ENCODE measurements at places on chromosomes 11 and 22.

- DNase-seq = no peak
Observed at GRCh38 chr11:31720225-31720624, 90.9 kb downstream of the PAX6 start.

DNA sequence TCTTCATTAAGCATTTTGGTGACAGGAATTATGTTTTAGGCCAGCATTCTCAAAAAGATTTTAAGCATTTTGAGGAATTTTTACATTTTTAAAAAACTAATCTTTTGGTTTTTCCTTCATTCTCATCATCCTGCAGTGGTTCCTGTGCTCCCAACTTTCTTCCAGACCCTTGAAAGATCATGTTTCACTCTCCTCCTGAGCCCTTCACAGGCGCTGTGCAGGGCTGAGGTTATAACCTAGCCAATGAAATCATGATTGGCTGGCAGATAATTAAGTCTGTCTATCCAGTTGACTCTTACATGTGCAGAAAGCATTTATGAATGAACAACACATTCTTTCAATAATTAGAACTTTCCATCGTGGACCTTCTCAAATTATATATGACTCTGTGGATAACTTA lies 226.3 kb downstream of the DDX10 start:
- DNase-seq = no peak

- no peak for DNase-seq
Observed at GRCh38 chr22:37174964-37175363, 13.1 kb downstream of the C1QTNF6 start.

DNA sequence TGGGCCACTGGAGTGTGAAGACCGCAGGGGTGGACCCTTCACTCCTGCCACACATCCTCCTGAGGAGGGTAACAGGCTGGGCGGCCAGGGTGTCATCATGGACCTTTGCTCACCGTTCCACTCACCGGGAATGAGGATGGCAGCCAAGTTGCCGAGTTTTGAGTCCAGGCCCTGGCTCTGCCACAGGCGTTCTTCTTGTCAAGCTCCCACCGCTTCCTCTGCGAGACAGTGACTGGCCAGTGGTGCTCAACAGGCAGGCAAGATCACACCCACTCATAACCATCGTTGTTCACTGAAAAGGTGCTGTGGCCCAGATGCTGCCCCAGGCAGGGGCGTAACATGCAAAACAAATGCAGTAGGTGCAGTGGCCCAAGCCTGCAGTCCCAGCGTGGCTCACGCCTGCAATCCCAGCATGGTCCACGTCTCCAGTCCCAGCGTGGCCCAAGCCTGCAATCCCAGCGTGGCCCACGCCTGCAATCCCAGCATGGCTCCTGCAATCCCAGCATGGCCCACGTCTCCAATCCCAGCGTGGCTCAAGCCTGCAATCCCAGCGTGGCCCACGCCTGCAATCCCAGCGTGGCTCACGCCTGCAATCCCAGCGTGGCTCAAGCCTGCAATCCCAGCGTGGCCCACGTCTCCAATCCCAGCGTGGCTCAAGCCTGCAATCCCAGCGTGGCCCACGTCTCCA lies 5.0 kb upstream of the PANX2 start:
- DNase-seq = no peak

- DNase-seq = no peak
Observed at GRCh38 chr22:35893698-35894097, 134.9 kb downstream of the RBFOX2 start.

DNA sequence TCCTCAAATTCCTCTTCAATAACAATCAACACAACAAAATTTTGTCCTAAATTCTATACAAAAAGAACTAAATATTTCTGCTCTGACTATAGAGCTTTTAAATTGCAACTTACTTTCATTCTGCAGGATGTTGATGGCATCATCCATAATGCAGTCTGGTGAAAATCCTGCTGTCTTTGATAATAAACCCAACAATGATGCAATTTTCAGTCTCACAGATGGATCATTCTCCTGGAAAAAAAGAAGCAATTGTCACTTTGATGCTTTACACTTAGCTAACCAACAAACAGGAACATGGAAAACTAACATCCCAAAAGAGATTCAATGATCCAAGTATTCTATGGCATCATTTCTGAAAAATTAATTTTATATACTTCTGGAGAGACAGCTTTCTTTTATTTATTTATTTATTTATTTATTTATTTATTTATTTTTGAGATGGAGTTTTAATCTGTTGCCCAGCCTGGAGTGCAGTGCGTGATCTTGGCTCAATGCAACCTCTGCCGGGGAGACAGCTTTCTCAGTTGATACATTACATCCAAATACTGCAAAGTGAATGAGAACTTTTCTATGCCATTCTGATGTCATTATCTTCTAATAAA lies 13.0 kb downstream of the INTS4 start:
- DNase-seq = no peak

GRCh38 chr22:42925598-42925997 lies 68.5 kb upstream of the ARFGAP3 start:
- no peak for DNase-seq

DNA sequence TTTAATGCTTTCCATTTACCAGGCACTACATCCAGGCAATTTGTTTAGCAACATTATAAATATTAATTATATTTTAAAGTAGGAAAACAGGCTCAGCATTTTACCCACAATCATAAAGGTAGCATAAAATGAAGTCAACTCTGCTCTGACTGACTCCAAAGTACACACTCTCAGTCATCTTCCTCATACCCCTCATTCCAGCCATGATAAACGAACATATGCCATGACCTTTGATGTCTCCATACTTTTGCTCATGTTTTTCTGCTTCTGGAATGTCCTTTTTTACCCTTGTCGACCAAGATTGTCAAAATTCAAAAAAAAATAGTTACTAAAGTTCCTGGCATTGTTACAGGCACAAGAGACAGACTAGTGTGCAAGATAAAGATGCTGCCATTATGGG lies 77.7 kb upstream of the SOX6 start:
- no peak for DNase-seq

- no peak for DNase-seq
Observed at GRCh38 chr11:103315248-103315647, 206.0 kb downstream of the DYNC2H1 start.

DNA sequence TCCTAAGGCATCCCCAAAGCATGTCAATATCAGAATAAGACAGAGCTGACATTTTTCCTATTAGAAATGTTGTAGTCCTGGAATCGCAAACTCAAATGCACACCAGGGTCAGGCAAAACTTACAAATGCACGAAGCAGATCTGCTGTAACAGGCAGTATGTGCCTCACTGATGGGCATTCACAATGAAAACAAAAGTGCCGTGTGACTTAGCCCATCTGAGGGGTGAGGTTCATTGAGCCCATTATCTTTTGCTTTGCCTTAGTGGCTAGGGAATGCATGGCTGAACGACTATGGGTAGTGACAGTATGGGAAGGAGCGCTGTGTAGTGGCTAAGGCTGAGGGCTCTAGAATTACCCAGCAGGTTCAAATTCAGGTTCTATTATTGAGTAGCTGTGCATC lies 43.1 kb upstream of the RASSF10 start:
- no peak for DNase-seq

DNA sequence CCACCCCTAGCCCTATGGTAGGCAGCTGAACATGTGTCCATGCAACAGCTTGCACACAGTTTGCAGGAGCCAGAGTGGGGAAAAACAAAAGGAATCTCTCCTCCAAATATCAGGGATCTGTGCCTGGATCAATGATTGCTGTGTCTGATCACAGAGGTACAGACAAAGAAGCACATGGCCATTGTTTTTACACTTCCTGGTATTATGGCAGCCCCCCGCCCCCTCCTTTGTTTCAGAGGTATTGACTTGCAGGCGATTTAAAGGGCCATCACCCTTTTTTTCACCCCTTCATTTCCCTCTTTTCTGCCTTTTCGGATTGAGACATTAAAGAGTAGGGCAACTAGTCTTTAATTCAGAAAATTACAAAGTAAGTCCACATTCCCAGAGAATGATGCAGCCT lies 453.0 kb upstream of the LUZP2 start:
- DNase-seq = no peak

DNA sequence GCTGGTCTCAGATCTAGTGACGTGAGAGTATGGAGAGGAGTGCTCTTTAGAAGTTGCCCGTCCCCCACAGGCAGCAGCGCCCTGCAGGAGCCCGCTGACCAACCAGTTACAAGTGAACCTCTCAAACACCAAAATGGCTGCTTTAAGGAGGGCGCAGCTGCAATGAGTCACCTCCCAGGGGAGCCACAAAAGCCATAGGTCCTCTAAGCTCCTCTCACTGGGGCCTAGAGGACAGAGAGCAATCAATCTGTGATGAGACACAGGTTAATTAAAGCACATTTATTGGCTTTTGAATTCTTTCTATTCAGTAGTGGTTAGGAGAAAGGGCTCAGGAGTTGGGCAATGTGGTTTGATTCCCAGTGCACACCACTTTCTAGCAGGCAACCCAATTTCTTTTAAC lies 15.5 kb upstream of the RAPSN start:
- no peak for DNase-seq

DNA sequence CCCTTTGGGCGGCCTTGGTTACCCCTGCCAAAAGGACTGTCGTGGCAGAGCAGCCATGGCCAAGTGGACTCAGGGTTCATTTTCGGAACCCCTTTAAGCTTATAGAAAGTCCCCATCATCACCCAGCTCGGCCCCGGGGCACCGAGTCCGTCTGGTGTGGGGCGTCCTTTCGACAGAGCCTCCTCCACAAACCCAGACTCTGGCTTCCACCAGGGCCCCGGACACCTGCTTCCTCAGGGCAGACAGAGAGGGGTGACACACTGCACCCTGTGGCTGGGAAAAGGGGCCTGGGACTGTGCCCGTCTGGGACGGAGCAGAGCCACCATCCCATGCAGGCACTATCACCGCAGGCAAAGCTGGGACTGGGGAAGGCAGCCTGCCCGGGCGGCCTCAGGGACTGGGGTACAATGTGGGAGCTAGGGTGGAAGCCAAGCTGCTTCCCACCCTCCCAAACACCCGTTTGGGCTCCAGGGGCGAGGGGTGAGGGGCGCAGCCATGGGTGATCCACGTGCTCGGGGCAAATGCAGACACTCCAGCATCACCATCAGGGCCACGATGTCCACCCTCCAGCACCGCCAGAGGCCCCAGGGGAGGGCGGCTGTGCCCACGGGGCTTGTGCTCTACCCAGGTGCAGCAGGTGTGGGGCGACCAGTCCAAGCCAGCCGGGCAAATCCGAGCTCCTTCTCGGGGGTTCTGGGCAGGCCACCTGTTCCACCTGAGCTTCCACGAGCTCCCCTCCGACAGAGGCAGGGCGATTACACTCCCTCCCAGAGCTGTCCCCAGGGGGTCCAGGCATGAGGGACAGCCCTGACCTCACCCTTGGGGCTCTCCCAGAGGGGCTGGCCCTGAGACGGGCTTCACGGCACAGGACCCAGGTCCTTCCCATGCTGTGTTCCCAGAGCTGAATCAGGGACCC lies 11.7 kb upstream of the MRPL23 start:
- DNase-seq = no peak

DNA sequence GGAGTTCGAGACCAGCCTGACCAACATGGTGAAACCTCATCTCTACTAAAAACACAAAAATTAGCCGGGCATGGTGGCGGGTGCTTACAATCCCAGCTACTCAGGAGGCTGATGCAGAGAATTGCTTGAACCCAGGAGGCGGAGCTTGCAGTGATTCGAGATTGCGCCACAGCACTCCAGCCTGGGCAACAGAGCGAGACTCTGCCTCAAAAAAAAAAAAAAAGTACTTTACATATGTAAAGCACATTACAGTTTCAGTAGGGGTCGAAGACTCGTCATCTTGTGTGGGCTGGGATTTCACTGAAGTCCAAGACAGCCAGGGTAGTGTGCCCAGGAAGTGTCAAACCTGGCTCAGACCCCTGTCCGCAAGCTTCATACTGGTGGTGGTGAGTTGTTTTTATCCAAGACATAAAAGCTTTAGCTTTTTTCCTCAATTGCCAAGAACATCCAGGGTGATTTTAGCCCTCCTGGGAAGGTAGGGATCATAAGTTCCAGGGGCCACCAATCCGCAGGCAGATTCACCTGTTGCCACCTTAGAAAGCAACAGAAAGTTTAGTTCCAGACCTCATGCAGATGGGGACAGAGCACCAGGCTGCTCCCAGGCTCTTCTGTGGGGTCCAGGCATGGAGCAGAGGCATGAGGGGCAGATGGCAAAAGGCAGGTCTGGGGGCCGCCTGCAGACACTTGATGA lies 21.6 kb upstream of the ADORA2A start:
- DNase-seq = no peak

DNA sequence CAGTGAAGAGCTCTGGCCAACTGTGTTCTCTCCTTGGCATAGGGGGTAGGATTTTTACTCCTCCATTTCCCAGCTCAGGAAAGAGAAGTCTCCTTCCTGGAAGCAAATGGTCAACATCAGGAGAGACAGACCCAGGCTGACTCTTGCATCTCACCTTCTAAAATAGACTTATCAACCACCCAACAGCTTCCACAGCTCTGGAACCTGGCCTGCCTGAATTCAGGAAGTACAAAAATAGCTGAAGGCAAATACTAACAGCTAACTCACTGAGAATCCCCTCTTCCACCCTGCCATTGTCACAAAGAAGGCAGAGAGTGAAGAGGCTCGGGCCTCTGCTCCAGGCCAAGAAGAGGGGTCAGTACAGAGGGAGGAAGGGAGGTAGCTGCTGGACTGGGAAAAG lies 213.6 kb downstream of the NXPE2 start:
- no peak for DNase-seq
